Stimulated activated CD4-positive, alpha-beta T cell treated with anti-CD3 and anti-CD28 coated beads, Interleukin-12 subunit alpha, Interleukin-12 subunit beta, amount 100 ng/mL, for 48 hours (primary cell): ENCODE measurements at places on chromosomes 2 and 18.

DNA sequence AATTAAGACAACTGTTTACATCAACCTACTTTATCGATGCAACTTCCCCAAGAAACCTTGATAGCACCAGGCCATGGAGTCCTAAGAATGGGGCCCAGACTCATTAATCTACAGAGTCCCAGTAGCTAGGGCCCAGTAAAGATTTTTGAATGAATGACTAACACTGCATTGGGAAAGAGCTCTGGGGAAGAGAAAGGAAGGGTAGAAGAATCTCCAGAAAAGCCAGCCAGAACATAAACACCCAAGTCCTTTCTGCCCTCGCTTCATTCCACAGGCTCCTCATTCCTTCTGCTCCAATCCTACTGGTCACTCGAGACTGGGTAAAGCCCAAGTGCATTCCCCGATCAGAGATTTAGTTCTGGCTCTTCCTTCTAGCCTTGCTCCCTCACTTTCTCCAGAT, 44.3 kb downstream of the CYRIA start:
- no peak for DNase-seq

DNA sequence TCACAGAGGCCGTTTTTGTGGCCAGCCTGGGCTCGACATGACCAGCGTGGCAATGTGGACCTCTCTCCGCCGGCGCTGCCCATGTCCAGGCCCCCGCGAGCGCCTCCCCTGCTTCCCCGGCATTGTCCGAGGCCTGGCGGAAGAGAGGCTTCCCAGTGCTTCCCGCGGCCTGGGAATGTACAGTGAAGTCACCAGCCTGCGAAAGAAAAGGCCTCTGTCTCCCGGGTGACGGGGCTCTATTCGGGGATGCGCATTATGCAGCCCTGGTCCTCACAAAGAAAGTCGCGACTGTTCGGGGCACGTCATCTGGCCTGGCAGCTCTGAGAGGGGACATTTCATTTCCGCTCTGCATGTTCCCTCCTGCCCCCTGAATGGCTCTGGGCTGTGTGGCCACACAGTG, 109.2 kb upstream of the AGAP1 start:
- DNase-seq, result no peak

- no peak for DNase-seq
Measured at GRCh38 chr18:45232061-45232460, 383.2 kb upstream of the SLC14A2 start.

GRCh38 chr2:54456612-54457322, 640 bp downstream of the SPTBN1 start:
- no peak for DNase-seq
